ENCODE measurements at places on chromosomes 4 and X.

GRCh38 chr4:79585834-79586233 lies 177.8 kb upstream of the GK2 start:
- no peak for DNase-seq

DNA sequence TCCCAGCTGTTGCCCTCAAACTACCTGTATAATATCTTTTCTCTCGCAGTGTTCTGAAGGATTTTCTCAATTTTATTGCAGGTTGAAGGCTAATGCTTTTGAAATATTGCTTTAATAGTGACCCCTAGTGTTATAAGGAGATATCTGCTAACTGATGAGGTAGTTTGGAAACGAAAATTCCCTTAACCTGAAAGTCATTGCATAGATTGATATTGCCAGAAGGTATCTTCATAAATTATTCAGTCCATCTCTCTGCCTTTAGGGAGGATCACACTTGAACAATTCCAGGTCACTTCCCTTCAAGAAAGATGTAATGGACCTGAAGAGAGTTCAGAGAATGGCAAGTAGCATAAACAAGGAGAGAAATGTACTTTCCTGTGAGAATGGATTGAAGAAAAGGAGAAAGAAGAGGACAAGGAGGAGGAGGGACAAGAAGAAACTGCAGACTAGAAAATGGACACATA lies 44.1 kb downstream of the TIGD4 start:
- DNase-seq = no peak

GRCh38 chrX:132023896-132024386 lies 839 bp downstream of the STK26 start:
- peak; percentile 33 for DNase-seq

DNA sequence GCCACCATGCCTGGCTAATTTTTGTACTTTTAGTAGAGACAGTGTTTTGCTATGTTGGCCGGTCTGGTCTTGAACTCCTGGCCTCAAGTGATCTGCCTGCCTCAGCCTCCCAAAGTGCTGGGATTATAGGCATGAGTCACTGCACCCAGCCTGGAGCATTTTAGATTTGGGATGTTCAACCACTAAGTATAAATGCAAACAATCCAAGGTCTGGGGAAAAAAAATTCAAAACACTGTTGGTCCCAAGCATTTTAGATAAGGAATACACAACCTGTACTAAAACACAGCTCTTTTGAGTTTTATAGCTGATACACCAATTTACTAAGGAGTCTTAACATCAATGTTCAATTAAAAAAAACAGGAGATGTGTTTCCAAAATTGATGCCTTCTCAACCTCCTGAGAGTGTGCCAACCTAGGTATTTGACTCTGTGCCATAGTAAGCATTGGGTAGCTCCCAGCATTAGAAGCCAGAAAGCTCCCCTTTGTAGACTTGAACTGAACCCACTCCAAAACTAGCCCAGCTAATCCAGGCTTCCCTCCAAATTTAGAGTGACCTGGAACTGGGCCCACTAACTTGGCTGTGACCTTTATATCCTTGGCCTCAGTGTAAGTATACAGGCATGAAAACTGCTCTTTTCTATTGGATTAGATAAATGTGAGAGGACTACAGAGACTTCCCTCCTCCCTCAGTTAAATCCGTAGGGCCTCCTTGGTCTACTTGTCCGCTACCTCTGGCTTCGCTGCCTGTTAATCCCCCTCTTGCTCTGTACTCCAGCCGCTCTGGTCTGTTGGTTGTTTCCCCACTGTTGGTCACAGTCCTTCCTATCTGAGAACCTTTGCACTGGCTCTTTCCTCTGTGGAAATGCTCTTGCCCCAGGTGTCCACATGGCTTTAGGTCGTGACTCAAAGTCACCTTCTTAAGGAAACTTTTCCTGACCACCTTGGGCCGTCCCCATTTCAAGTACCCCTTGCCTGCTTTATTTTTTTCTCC lies 77.6 kb downstream of the CCKAR start:
- no peak for DNase-seq

GRCh38 chr4:31390849-31391248 lies 670.7 kb downstream of the PCDH7 start:
- DNase-seq = no peak

DNA sequence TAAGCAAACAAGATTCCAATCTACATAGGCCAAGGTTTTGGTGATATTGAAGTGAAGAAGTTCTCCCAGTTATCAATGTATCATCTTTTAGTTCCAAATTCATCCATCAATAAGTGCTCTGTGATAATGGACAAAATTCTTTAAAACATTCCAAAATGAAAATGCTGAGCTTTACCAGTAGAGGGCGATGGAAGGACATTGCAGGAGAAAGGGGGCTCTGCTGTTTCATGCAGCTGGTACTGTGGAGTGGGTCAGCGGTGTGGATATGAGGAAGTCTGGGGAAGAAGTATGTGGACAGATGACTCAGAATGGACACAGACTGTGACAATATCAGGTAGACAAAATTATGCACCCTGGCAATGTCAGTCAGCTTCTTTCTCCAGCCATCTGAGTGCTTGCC lies 46.6 kb upstream of the HS6ST2 start:
- no peak for DNase-seq

- DNase-seq = no peak
Measured at GRCh38 chrX:95071052-95071451, 1397.0 kb downstream of the FAM133A start.

DNA sequence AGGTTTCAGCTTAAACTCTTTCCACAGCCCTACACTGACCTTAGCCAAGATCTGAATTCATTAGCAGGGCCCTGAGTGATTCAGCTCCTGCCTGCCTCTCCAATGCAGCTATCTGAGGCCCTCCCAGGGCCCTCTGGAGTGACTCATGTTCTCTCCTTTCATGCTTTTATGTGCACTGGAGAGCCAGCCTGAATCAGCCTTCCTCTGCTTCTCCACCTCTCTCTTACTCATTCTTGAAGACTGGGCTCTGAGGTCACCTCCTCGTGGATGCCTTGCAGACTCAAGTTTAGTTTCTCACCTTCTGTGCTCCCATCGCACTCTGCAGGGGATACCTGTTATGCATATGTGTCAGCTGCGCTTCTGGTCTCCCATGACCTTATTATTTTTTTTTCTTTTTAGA lies 3.1 kb upstream of the OCIAD2 start:
- DNase-seq = peak; percentile 36

- no peak for DNase-seq
Measured at GRCh38 chrX:138485224-138485623, 226.3 kb downstream of the FGF13 start.

DNA sequence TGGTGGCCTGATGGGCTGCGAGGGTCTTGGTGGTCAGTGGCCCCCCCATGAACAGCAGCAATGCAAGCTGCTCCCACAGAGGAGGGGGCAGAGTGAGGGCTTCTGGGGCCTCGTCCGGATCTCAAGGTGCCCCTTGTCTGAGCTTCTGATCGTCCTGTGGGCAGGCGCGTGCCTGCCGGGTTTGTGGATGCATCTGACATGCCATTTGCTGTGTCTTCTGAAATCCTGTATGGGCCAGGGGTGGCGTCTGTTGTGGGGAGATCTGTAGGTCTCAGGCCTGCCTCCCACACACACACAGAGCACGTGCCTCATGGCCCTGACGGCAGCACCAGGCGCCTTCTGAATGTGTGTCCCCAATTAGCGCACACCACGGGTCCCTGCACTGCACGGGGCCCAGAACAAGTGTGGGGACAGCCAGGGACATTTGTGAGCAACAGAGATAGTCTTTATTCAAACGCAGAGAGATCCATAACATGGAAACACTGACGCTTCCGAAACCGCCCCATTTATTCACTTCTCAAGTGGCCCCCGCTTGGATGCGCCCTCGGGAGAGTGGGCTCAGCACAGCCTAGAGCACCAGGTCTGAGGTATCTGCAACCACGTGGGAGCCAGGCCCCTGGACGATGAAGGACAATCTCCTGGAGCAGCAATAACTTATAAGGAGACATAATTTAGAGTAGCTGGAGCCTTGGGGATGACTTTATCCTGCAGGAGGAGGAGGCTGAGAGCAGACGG lies 5.7 kb downstream of the SPON2 start:
- DNase-seq = no peak

DNA sequence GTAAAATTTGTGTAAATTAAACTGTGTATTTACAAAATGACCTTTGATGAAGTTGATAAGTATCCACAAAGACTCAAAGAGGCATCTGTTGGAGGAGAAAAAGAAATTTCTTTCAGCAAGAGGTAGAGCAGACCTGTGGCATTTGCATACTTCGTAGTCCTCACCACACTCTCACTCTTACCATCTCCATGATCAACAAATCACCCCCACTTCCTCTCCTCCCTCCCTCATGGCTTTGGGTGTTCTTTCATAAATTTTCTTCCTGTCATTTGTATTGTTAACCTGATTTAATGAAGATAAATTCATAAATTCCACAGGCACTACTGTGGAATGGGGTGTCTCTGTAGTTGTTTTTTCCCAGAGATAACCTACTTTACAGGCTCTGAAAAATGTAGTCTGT lies 366.5 kb downstream of the ZNF674 start:
- no peak for DNase-seq

GRCh38 chr4:162241857-162242256 lies 78.1 kb upstream of the FSTL5 start:
- DNase-seq = no peak

- DNase-seq = no peak
Measured at GRCh38 chrX:153336121-153336894, 2.4 kb downstream of the ZNF275 start.

DNA sequence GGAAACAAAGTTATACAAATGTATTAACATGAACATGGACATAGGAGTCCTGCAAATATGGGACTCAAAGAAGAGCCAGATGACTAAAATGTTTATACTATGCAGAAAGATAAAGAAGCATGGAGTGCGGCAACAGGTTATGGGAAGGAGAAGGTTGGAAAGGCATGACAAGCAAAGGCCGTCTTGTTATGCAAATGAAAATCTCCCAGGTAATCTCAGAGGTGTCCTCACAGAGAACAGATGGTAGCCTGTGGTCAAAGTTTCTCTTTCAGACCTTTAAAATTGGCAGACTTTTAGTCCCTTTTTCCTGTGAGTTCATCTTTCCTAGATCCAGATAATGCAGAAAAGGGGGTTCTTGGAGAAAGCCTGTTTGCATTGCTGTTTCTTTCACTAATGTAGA lies 116.4 kb upstream of the BEND4 start:
- no peak for DNase-seq

GRCh38 chr4:105586638-105587328 lies 34.4 kb downstream of the ARHGEF38 start:
- no peak for DNase-seq

- no peak for DNase-seq
Measured at GRCh38 chrX:36388901-36389300, 469.4 kb downstream of the CFAP47 start.

DNA sequence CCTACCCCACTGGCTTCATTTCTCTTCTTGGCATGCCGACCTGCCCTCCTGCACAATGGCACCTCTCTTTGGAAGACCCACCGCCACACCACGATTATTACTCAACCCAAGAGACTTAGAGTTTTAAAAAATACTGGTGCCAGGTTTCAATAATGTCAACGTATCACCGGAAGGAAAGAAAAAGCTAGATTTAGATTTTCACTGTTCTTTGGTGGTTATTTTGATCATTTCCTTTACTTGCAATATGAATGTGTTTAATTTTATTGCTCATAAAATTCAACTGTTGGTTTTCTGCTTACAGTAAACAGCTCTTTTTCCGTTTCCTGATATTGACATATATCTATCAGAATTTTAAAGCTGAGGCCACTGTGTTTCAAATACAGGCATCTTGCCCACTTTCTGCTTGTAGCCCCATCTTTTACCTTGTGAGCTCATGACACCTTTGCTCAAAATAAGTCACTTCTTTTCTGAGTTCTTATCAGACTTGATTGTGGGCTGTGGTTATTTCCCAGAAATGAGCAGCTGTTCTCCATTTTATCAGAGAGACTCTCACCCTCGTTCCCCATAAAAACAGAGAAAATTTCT lies 439.1 kb downstream of the INPP4B start:
- no peak for DNase-seq

GRCh38 chrX:115067812-115068211 lies 50.4 kb upstream of the IL13RA2 start:
- no peak for DNase-seq

- DNase-seq = no peak
Measured at GRCh38 chrX:137032341-137032694, 1.5 kb downstream of the GPR101 start.

DNA sequence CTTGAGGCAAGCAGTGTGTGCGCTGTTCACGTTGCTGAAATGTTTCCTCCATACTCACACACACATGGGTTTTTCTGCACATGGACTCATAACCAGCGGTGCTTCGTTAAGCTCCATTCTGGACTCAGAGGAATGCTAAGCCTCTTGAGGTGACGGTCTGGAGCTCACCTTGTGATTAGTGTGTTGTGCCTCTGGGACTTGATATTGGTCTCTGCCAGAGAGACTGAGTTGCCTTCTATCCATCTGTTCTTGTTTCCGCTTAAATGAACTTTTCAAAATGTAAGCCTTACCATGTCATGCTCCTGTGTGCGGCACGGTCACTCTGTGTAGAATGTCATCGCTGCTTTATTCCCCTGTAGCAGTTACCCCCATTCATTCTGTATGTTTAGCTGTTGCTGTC lies 42.5 kb downstream of the ADD1 start:
- no peak for DNase-seq

DNA sequence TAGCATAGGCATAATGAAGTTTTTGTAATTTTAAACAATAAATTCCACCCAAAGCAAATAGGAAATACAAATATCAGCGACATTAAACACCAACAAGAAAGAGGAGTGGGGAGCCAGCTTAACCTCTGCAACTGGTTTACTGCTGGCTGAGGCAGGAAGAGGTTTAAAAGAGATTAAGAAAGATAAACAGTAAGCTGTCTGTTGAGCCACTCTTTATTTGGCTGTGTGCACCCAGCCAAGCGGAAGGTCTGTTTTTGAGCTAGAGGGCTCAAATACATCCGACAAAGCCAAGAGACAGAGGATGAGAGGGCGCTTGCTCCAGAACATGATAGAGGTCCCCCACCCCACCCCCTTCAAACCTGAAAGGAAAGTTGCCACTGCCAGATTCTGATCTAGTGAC lies 191.4 kb downstream of the MGST2 start:
- DNase-seq = no peak

GRCh38 chr4:20268028-20268427 lies 16.3 kb downstream of the SLIT2 start:
- no peak for DNase-seq

GRCh38 chrX:115958687-115959359 lies 211.7 kb upstream of the AGTR2 start:
- DNase-seq = no peak

GRCh38 chrX:45745479-45745878 lies 544.8 kb upstream of the DIPK2B start:
- no peak for DNase-seq

DNA sequence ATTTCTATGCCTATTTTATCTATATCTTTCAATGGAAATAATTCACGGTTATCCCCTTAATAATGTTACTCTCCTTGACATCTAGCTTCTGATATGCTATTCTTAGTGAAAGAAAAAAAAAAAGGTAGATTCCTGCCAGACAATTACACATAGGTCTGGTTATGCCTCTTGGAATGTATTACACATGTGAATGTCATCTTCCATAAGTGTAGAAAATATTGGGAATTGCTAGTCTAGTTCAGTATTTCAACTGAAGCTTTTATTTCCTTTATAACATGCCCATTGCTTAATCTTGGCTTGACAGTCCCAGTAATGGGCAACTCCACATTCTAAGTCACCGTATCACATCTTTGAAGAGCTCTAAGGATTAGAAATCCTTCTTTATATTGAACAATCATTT lies 25.4 kb upstream of the PPP1R2C start:
- no peak for DNase-seq
